Daoy (cell line): ENCODE measurements at places on chromosomes 4 and X.

DNA sequence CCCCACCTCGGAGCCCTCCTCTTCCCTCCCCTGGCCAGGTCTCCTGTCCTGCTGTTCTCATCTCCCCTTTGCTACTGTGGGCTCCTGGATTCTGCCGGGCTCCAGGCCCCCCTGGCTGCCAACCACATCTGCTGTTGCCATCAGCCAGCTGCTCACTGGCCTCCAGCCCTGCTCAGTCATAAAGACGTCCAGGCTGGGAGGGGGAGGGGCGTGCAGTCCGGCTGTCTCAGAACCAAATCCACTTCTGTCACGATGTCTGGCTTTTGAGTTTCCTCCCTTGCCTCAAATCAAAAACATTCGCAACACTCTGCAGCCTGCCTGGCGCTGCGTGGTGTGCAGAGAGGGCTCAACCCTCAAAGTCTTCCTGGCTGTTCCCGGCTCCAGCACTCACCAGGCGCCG lies 7.1 kb downstream of the RASL11B start:
- no peak for DNase-seq

DNA sequence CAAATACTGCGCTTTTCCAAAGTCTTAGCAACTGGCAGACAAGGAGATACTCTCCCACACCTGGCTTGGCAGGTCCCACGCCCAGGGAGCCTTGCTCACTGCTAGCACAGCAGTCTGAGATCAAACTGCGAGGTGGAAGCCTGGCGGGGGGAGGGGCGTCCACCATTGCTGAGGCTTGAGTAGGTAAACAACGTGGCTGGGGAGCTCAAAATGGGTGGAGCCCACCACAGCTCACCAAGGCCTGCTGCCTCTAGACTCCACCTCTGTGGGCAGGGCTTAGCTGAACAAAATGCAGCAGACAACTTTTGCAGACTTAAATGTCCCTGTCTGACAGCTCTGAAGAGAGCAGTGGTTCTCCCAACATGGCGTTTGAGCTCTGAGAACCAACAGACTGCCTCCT lies 23.0 kb upstream of the NFKB1 start:
- DNase-seq, result no peak

DNA sequence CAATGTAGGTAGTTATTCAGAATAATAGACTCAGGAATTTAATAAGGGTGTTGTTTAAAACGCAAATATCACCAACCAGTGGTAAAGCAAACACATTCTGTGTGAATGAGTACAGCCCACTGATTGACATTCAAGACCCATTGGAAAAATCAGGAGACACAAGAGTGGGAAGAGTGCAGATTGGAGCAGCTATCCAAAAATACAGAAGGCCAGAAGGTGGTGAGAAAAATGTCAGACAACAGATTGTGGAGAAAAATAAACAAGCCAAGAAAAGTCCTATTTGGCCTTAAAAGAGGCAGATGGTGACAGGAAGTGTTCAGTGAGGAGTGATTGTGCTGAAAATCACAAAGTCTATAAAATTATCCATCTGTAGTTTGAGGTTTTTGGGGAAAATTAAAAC lies 39.3 kb downstream of the CPE start:
- DNase-seq, result no peak

DNA sequence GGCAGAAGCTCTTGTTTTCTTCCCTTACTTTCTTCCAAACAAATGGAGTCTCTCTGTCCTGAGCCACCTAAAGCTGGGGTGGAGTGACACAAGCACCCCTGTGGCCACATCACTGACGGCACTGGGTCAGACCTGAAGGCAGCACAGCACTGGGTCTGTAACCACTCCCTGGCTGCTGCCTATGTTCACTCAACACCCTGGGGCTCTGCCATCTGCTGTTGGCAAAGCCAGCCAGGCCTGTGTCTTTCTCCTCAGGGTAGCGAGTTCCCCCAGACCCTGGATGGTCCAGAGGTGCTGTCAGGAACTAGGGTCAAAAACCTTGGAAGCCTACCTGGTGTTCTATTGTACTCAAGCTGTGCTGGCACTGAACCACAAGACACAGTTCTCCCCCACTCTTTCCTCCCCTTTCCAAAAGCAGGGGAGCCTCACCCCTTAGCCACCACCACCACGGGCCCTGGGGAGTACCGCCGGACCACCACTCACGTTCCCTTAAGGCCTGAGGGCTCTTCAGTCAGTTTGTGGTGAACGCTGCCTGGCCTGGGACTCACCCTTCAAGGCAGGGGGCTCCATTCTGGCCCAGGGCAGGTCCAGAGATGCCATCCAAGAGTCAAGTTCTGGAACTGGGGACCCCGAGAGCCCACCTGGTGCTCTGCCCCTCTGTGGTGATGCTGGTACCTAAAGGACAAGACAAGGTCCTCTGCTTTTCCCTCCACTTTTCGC lies 31.5 kb downstream of the TMEM271 start:
- DNase-seq, result no peak

DNA sequence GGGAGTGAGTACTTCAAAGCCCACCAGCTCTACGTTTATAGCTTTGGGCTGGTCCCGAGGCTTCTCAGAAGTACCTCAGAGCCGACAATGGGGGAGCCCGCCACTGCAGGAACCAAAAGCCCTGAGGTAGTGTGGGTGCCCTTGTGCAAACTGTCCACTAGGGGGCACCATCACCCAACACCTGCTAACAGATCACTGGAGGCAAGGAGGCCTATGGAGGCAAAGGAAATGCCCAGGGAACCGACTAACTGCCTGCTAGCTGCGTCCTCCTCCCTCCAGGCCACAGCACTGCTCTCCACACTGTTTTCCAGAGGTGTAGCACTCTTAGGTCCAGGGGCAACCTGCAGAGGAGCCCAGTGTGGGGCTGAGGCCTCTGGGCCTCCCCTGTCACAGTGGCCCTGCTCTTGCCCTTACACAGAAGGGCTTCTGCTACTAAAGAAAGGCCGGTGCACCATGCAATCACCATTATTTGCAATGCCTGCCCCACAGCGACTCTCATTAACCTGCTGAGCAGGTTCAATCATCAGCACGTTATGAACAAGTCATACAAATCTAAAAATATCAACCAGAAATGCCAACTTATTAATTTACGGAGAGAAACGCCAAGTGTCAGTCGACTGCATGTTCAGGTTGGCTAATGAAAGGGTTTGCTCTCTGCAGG lies 159.1 kb downstream of the NSUN7 start:
- DNase-seq, result peak; percentile 84

DNA sequence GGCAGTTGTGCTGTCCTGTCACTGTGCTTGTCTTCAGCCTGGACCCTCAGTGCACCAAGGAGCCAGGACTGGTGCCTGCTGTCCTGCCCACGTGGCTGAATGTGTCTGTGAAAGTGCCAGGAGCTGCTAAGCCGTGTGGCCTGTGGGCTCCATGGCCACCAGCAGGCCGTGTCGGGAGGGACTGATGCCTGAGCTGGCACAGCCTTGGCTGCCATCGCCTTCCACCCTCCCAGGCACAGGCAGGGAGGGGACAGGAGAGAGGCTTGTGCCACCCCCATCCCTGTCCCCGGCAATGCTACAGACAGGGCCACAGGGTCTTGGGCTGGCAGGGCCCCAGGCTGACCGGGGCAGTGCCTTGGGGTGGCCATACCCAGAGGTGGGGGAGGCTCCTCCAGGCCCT lies 24.8 kb downstream of the DOK7 start:
- no peak for DNase-seq

- DNase-seq, result no peak
These were observed 178.4 kb upstream of the GPR101 start for GRCh38 chrX:137212078-137212632.

- no peak for DNase-seq
These were observed 150.5 kb upstream of the RXFP1 start for GRCh38 chr4:158371158-158371557.

DNA sequence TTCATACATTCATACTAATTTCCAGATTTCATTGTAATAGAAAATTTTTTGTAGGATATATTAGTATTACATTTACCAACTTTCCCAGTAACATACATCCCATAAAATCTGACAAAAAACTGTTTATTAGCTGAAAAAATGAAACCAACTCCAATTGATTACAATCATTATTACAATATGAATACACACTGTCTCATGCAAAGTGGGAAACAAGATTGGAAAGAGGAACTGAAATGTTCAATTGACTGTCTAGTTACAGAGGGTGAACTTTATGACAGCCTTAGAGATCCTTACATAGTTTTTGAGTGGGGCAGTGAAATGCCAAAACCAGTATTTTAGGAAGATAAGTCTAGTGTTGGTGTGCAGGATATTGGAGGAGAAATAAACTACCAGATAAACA lies 2.3 kb upstream of the AMBN start:
- no peak for DNase-seq

DNA sequence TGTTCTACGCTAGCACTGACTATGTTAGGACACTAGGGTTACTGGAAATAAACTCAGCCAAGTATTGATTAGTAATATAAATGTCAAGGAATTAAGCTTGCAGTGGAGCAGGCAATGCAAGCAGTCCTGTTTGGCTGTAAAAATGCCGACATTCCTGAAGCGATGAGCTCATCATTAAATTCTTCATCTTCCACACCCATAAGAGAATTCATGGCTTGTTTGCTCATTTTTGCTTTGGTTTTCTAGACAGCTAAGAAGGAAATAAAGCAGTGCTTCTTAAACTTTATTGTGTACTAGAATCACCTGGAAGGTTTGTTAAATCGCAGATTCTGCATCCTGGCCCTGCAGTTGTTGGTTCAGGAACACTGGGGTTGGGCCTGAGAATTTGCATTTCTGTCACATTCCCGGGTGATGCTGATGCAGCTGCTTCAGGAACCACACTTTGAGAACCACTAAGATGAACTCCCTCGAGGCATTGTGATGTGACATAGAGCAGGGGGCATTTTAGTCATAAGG lies 17.8 kb downstream of the ANXA3 start:
- peak; percentile 23 for DNase-seq

- DNase-seq, result no peak
These were observed 10.5 kb upstream of the GJB1 start for GRCh38 chrX:71212536-71212935.

DNA sequence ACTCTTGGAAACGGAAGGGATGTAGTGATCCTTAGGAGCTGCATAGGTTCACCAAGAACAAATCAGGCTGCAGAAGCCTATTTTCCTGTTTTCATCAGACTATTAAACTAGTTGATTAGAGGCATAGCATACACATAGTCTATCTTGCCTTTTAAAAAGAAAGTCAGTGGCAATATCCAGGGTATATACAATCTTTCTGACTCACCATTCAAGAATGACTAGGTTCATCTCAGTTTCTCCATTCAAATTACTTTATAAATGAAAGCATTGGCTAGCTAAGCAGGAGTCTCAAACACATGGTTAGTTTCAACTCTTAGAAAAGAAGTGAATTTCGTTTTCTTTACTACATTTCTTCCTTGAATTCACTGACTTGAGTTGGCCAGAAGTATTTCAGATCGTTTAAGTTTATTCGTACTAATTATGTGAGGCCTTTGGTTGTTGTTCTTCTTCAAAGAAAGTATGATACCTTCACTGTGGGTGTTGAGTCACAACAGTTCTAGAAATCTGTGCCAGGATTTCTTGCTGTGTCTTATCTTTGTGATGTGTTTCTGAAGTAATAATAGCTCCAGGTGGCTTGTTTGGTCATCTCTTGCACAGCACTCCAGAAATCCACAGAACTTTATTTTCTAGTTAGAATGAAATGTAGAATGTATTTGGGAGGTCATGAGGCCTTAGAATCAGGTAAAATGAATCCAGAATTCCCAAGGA lies 88.2 kb downstream of the AWAT2 start:
- no peak for DNase-seq

DNA sequence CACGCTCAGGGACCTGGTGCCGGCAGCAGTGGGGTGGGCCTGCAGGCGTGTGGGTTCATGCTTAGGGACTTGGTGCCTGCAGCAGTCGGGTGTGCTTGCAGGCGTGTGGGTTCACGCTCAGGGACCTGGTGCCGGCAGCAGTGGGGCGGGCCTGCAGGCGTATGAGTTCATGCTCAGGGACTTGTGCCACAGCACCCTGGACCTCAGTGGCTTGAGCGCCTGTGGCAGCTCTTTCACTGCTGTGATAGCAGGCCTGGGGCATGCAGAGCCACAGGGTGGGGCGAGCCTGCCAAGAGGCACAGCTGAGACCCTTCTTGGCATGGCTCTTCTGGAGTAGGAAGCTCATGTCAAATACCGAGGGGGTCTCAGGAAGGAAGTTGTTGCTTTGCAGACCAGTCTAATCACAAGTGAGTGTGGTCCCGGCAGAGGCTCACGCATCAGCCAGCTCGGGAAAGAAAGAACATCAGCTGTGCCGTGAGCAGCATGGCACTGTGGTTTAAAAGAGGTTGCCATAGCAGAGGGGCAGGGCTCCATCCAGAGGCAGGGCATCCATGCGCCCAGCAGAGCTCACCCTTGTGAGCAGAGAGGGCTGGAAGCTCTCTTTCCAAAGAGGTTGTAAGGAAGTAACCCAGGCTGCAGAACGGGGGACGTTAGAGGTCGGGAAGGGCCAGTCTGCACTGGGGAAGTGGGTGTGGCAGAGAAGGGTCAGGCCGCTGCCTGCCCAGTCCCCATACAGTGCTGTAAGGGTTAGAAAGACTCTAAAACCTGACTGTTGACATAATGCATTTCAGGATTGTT lies 21.1 kb downstream of the PIGG start:
- no peak for DNase-seq

DNA sequence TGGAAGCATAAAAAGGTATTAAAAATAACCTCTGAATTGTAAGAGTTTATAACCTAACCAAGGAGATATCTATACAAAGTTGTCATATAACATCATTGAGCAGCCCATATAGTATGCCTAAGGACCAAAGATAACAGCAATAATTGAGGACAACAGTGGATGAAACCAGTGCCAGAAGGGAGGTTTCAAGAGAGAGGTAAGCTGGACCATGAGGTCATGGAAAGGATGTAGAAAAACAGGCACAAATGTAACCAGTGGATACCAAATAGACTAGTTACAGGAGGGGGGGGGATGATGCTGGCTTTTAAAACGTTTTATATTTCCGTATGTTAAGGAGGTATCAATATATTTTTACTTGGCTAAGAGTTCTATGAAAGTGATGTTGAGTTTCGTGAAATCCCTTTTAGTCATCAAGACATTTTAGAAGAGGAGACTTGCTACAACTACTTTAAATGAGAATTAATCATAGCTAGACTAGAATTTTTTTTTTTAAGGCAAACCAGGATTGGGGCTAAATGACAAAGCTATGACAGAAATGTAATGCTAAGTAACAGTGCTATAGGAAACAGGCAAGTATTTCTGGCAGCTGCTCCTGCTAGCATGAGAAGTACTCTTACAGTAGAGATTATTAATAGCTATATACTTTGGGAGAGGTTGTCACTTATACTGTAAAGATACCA lies 161.1 kb downstream of the FBXW7 start:
- no peak for DNase-seq

- DNase-seq, result peak; percentile 13
These were observed 33.5 kb upstream of the RASSF6 start for GRCh38 chr4:73653695-73654106.

DNA sequence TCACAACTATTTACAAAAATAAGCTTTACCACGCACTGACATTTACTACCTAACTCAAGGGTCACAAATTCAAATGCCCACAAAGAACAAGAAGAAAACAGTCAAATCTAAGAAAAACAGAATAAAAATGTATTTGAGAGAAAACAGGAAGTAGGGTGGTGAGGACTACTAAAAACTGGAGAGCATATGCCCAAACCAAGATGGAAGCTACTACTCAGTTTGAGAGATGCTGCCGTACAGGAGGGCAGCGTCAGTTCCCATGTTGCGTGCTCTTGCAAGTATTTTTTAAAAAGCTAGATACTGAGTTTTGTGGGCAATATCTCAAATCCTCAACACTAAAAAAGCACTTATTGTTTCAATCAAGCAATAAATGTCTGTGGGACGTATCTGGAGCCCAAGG lies 16.2 kb downstream of the HNRNPD start:
- no peak for DNase-seq

GRCh38 chr4:128653527-128654444 lies 155.7 kb upstream of the JADE1 start:
- no peak for DNase-seq

GRCh38 chr4:16461362-16461761 lies 235.1 kb upstream of the TAPT1 start:
- DNase-seq, result peak; percentile 55
